ENCODE measurements at places on chromosomes 2 and 18. TPM values are rescaled to one million over a fixed set of nuclear protein-coding genes. Genes with fewer than 3 reads are reported as not detected.

The GBX2 gene
- 0.66 TPM for total RNA-seq

The FAM124B gene
- total RNA-seq = 0.22 TPM

The IL36G gene
- total RNA-seq = not detected

The FBXO41 gene
- total RNA-seq = 1.4 TPM

The SERPINB13 gene
- total RNA-seq = not detected

The WDR75 gene
- 29.3 TPM for total RNA-seq

The TEKT4 gene
- total RNA-seq = not detected

The CNRIP1 gene
- 42.2 TPM for total RNA-seq

The ABCG5 gene
- not detected for total RNA-seq

The CFAP210 gene
- total RNA-seq = not detected

The AGXT gene
- not detected for total RNA-seq

The ERFE gene
- total RNA-seq = 2.4 TPM

The ZNF396 gene
- total RNA-seq = 1.8 TPM

The DSG2 gene
- 12.5 TPM for total RNA-seq
